ENCODE measurements at places on chromosomes 7 and 10. TPM values are rescaled to one million over a fixed set of nuclear protein-coding genes. Genes with fewer than 3 reads are reported as not detected.

GRCh38 chr10:108187408-108188012 lies 1023.0 kb upstream of the SORCS1 start:
- DNase-seq, result no peak

GRCh38 chr10:124517461-124517860 lies 55.8 kb downstream of the LHPP start:
- DNase-seq, result no peak

DNA sequence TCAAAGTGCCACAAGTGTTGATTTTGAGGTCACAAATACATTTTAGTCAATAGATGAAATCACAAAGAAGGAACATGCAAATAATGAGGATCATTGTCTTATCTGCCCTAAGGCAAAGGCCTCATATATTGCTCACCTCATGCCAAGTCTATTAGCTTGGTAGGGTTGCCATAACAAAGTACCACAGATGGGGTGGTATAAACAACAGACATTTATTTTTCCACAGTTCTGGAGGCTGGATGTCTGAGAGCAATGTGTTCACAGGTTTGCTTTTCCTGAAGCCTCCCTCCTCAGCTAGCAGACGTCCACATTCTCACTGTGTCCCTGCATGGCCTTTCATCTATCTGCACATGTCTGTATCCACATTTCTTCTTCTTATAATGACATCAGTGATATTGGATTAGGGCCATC lies 59.6 kb downstream of the RELN start:
- DNase-seq, result no peak

GRCh38 chr7:136036336-136036735 lies 59.2 kb upstream of the MTPN start:
- DNase-seq, result no peak

DNA sequence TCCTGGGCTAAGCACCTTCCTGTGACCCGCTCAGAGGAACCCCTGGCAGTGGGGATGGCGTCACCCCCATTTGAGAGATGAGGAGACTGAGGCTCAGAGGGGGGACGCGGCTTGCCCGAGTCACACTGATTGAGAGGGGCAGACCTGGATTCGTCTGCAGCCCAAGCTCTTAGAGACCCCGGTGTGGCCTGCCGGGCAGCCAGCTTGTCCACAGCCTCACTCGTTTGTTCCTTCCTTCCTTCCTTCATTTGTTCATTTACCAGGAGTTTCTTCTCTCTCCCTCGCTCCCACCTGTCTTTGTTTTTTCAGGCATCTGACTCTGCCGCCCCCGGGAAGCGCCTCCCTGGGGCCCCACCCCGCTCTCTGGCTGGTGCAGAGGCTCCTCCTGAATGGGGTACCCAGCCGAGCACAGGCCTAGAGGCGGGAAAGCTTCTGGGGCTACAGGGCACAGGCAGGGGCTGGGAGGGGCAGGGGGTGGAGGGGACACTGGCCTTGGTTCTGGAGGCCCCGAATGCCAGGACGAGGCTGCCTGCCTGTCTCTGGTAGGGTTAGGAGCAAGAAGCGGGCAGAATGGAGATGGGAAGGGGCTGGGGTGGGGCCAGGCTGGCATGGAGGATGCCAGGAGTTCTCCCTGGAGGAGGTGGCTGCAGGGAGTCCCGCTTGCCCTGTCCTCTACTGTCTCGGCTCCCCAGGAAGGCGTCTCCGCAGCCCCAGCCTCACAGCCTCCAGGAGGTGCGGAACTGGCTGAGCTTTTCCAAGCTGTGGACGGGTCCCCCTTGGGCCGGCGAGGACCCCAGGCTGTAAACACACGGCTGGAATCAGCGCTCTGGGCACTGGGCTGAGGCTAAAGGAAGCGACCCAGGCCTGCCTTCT lies 91.6 kb downstream of the UNCX start:
- no peak for DNase-seq

DNA sequence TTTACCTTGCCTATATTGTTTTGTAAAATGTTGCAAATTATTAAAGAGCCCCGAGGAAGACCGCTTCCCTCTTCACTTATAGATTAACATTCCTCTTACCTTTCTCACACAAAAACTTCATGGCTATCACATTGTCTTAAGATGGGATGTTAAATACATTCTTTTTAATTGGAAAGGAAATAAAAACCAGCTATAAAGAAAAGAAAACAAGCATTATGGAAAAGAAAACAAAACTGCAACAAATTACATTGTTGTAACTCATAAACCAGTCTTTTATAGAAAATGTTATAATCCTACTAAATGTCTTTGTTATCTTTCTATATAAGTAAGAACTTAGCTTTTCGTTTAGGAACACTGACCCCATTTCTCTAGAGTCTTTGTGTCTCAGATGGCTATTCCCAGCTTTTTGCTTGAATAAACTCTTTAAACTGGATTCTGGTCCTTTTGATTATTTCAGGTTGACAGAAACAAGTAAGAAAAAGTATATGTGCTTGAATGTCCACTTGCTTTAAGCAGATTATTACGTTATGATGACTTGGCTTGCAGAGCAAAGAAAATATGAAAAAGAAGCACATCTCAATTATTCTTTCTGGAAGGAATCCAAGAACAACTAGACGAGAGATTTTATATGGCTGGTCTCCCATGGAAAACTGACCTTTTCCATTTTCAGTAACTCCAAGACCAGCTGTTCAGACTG lies 128.2 kb downstream of the AKR1D1 start:
- DNase-seq, result no peak

FAM204A gene
- 53.6 TPM for total RNA-seq

GRCh38 chr7:74653686-74654181 lies 3.8 kb upstream of the GTF2I start:
- no peak for DNase-seq

GRCh38 chr7:84629216-84629615 lies 434.6 kb upstream of the SEMA3A start:
- no peak for DNase-seq

GRCh38 chr10:7903851-7904250 lies 85.5 kb downstream of the TAF3 start:
- no peak for DNase-seq

- no peak for DNase-seq
Observed at GRCh38 chr10:21379143-21379542, 146.3 kb downstream of the SKIDA1 start.

DNA sequence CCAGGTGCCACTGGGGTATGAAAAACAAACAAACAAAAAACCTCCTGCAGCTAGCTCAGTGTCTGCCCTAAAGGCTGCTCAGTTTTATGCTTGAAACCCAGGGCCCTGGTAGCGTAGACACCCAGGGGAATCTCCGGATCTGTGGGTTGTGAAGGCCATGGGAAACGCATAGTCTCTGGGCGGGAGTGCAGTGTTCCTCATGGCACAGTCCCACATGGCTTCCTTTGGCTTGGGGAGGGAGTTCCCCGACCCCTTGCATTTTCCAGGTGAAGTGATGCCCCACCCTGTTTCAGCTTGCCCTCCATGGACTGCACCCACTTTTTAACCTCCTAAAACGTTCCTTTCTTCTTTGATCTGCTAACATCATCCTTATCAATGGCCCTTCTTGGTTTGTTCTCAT lies 56.0 kb downstream of the AHR start:
- no peak for DNase-seq

DNA sequence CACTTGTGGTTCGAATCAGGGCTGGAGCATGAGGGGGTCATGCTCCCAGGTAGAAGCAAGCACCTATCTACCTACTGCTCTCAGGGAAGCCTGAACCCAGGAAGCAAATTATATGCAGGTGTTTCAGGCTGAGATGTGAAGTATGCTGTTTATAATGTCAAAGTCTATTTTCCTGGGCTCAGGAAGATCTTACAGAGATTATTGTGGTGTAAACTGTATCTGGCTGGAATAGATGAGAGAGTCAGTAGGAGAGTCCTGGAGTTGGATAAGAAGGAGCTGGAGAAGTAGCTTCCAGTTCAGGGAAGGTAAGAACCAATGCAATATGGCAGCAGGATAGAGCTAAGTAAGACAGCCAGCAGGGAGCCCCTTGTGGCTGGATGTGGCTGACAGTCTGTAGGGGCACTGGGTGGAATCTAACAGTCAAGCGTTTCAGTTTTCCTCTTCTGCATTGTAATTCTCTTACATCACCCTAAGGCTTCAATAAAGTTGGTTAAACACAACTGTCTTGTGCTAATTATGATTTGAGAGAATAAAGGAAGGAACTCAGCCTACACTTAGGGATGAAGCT lies 105.9 kb upstream of the EEPD1 start:
- DNase-seq, result no peak

TDRD1 gene
- 0.40 TPM for total RNA-seq

DNA sequence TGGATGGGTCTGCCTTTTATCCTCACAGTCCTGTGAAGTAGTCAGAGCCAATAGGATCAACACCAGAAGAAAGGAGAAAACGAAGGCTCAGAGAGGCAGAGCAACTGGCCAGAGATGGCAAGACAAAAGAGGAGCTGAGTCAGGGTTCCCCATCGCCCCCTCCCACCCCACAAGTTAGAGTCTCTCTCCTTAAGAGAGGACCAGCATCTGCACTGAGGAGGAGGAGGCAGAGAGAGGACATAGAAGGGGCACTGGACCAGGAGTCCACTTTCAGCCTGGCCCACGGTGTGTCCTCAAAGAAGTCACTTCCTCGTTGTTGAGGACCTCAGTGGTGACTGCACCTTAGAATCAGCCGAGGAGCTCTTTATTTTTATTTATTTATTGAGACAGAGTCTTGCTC lies 11.6 kb downstream of the SPOCK2 start:
- DNase-seq, result no peak

OLAH gene
- 4.0 TPM for total RNA-seq

GRCh38 chr10:5538446-5538845 lies 13.7 kb downstream of the CALML3 start:
- DNase-seq, result no peak

CRYGN gene
- not detected for total RNA-seq

DNA sequence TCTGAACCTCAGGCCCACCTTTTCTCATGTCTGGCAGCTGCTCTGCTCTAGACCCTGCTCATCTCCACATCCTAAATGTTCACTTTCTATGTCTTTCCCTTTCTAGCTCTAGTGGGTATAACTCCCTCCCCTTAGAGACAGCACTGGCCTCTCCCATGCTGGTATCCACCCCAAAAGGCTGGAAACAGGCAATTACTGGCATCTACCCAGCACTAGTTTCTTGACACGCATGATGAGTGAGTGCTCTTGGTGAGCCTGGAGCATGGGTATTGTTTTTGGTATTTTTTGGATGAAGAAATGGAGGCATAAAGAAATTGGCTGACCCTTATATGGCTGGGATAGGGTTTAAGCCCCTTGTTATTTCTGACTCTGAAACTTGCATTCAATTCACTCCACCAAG lies 156.0 kb downstream of the EGFR start:
- no peak for DNase-seq

C10orf88 gene
- total RNA-seq, result 15.1 TPM

- DNase-seq, result no peak
Observed at GRCh38 chr7:130929896-130930659, 196.1 kb upstream of the KLF14 start.

C10orf120 gene
- total RNA-seq, result not detected

IFIT1B gene
- total RNA-seq, result 0.15 TPM

GRCh38 chr7:7565746-7566650 lies 686 bp upstream of the MIOS start:
- no peak for DNase-seq

PNLIPRP1 gene
- total RNA-seq, result not detected

DNA sequence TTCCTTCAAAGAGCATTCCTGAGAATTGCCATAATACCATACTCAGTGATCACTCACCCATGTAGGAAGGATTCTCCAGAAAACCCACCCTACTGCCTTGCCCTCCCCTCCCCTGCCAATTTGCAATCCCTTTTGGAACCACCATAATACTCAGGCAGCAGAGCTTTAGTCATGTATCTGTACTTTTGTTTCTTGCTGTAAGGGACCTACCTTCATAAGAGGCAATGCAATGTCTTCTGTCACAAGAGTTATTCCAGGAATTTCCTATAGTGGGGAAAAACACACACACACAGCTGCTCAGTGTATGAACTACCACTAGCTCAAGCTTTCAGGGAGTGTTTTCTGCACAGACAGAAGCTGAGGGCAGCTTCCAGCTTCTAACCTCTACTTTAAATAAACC lies 67.0 kb downstream of the GSAP start:
- DNase-seq, result no peak

SLC26A3 gene
- not detected for total RNA-seq

DNA sequence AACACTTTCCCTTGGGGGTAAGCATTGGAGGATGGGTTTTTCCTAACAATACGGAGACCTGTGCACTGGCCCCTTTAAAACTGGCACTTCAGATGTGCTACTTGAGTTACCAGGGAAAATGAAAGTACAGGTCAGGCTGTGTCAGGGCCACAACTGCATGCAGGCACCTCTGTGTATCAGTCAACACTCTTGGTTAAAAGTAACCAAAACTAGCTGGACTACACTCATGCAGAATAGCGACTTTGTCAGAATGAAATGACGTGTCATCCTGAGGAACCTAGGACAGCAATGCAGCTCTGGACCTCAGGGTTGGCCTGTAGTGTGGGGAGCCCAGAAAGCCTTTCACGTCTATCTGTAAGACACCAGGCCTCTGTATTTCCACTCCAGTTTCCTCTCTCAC lies 33.8 kb upstream of the SMKR1 start:
- DNase-seq, result no peak

DNA sequence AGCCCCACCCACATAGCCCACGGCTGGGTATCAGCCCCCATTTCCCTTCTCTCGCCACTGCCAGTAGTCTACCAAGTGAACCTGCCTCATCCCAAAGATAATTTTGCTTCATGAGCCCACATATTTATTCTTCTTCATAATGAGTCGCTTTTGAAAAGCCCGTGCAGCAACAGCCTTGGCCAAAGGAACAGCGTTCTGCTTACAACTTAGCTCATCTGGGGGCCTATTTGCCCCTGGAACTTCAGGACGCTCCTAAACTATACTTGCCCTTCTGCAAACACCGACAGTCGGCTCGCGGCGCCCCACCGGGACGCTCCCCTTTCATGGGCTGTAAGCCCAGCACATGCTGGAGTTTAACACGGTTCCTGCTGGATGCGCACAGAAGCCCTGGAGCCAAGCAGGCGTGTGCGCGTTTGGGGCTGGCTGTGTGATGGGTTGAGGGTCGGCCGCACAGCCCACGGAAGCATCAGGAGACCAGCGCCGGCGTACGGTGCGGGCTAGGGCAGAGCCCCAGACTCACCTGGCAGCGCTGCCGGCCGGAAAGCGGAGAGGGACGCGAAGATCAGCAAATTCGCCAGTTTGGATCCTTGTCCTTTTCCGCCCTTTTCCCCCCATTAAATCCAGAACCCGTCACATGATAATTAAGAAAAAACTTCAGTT lies 370 bp downstream of the TMEM60 start:
- no peak for DNase-seq

MCMBP gene
- total RNA-seq, result 86.2 TPM

ZNF783 gene
- total RNA-seq, result 15.8 TPM

GRCh38 chr10:92826504-92826903 lies 21.8 kb upstream of the EXOC6 start:
- DNase-seq, result no peak

Measured in activated CD4-positive, alpha-beta memory T cell treated with anti-CD3 and anti-CD28 coated beads, Interleukin-2, amount 10 ng/mL, durations not matched to agents 7 days and 5 days (primary cell).